Renal pelvis (tissue), 12 donors: ENCODE measurements at places on chromosomes 3 and 15. TPM values are rescaled to one million over a fixed set of nuclear protein-coding genes. Genes with fewer than 3 reads are reported as not detected.

Gene KLHL40
- not detected for polyA plus RNA-seq

GRCh38 chr15:39591896-39592315, 11.0 kb downstream of the THBS1 start:
- no peak for DNase-seq

Gene SNX33
- 22.4 TPM for polyA plus RNA-seq

Gene CCR5
- 0.17 TPM for polyA plus RNA-seq

GRCh38 chr3:123800362-123800682, 83.8 kb downstream of the MYLK start:
- DNase-seq = no peak

GRCh38 chr3:12768579-12769527, 9.8 kb upstream of the TMEM40 start:
- DNase-seq = no peak

Gene PDIA5
- 25.9 TPM for polyA plus RNA-seq

- DNase-seq = no peak
Measured at GRCh38 chr3:6262010-6262409, 598.9 kb upstream of the GRM7 start.

- DNase-seq = peak; percentile 20
Measured at GRCh38 chr15:38992930-38993329, 428.3 kb upstream of the RASGRP1 start.

- no peak for DNase-seq
Measured at GRCh38 chr3:58084166-58084565, 75.9 kb downstream of the FLNB start.
